NCI-H226 (cell line): ENCODE measurements at places on chromosomes 3 and 15.
A peak's percentile ranks its signal among the peaks of the same experiment; 100 is the strongest.

- DNase-seq: no peak
Observed at GRCh38 chr3:37763309-37763708, 98.4 kb upstream of the CTDSPL start.

DNA sequence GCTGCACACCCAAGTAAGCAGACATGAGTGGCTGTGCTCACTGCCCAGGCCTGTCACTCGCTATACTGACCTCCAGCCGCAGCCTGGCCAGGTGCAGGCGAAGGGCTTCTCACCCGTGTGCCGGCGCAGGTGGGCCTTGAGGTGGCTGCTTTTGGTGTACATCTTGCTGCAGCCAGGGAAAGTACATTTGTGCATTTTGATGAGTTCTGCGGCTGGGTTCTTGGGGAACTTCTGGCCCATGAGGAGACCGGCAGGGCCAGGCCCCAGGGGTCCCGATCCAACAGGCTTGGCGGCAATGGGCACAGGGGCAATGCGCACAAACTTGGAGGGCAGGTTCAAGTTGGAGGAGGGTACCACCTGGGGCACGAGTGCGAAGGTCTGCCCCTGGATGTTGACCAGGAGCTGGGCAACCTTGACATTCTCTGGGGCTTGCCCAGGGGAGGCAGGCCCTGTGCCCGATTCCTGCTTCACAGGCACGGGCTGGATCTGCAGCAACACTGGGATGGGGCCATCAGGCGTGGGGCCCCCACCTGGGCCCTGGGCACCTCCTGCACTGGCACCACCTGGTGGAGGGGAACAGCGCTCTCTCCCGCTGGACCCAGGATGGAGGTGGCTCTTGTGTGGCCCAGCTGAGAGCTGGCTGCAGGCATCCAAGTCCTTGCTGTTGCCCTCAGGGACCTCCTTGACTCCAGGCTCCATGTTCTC lies 5.3 kb downstream of the KLF15 start:
- DNase-seq: no peak

- DNase-seq: peak; percentile 19
Observed at GRCh38 chr3:194130807-194131589, 5.0 kb upstream of the HES1 start.

- no peak for DNase-seq
Observed at GRCh38 chr3:189272500-189273119, 100.8 kb downstream of the TPRG1 start.

- DNase-seq: no peak
Observed at GRCh38 chr3:16130066-16130465, 44.4 kb upstream of the GALNT15 start.

GRCh38 chr15:69789648-69790393 lies 307.9 kb downstream of the TLE3 start:
- DNase-seq: no peak

GRCh38 chr3:44649709-44650108 lies 1.2 kb downstream of the ZNF35 start:
- DNase-seq: no peak

- no peak for DNase-seq
Observed at GRCh38 chr3:168801794-168802193, 706.1 kb upstream of the GOLIM4 start.

DNA sequence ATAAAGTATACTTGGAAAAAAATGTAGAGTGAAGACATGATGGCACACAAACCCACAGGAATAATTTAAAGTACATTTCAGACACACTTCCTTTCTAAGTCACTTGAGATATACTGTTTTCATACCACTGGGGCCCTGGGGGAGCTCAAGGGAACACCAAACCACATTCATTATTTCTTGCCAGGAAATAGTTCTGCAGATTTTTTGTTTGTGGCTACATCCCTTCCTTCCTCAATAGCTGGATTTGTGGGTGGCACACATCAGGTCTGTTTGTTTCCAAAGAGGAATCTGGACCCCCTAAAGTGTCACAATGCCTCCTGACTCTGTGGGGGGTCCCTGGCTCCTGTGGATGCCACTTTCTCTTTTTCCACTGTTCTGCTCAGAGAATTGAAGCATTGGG lies 153.5 kb upstream of the COL8A1 start:
- no peak for DNase-seq

GRCh38 chr15:43799209-43799944 lies 643 bp downstream of the SERINC4 start:
- no peak for DNase-seq

DNA sequence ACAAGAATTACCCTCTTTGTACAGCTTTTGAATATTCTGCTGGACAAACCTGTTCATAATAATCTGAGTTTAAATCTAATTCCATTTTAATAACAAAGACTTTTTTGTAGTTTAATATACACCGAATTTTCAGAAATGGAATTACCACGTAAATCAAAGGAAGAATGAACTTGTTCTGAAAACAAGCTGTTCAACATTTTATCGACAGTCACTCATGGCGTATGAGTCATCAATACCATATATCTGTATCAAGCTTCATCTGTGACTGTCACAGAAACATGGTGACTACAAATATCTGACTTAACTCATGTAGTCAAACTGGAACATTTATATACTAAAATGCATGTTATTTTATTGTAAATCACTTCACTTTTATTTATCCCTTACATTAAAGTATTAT lies 90.0 kb downstream of the EFL1 start:
- DNase-seq: no peak

- DNase-seq: no peak
Observed at GRCh38 chr15:51739061-51739712, 1.7 kb upstream of the LYSMD2 start.

DNA sequence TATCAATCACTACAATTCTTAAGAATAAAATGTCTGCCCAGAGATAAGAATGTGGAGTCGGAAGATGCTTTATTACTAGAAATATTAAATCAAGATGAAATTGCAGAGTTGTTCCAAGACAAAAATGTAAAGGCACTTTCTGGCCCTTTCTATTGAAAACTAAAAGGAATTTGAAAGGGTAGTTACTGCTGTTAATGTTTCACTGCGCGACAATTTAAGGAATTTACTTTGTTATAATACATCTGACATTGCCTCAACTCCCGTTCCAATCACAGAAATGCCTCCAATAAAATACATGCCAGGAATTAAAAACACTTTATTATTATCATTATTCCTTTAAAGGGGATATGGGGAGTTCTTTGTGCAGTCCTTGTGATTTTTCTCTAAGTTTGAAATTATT lies 26.4 kb downstream of the RSL24D1 start:
- DNase-seq: no peak

DNA sequence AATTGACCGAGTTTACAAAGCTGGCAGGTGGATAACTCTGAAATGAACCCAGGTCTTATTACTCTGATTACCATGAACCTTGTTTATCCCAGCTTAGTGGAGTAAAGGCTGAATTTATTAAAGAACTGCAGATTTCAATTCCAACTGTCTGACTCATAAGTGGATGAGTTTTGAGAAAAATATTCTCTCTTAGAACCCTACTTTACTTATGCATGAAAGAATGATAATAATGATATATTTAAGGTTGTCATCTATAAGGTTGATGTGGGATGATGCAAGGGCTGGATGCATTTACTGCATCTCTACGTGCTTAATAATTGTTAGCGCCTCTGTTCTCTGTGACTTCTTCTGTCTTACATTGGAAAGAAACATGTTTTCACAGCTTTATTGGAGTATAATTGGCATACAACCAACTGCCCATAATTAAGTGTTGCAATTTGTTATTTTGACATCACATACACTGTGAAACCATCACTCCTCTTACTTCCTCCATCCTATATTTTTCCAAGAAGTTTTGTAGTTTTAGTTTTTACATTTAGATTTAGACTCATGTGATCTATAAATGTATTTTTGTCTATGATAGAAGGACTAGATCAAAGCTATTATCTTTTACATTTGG lies 771.2 kb upstream of the ARRDC4 start:
- DNase-seq: peak; percentile 52
